CMK (cell line): ENCODE measurements at places on chromosomes 12 and 14.

DNA sequence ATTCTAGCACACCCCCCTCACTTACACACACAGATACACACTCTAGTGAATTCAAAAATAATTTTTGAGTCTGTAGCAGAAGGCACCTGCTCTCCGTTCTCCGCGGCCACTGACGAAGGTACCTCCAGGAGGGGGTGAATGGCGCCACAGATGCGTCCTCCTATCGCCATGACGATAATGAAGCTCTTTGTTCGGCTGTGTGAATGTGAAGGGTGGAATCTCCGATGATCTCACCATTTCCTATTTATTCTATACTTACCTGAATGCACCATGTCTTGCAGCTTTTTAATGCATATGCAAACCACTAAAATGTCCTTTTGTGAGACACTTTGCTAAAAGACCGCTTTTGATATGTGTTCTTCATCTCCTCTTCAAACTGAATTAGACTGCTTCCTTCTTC is 162.7 kb downstream of the EGLN3 start:
- no peak for DNase-seq

DNA sequence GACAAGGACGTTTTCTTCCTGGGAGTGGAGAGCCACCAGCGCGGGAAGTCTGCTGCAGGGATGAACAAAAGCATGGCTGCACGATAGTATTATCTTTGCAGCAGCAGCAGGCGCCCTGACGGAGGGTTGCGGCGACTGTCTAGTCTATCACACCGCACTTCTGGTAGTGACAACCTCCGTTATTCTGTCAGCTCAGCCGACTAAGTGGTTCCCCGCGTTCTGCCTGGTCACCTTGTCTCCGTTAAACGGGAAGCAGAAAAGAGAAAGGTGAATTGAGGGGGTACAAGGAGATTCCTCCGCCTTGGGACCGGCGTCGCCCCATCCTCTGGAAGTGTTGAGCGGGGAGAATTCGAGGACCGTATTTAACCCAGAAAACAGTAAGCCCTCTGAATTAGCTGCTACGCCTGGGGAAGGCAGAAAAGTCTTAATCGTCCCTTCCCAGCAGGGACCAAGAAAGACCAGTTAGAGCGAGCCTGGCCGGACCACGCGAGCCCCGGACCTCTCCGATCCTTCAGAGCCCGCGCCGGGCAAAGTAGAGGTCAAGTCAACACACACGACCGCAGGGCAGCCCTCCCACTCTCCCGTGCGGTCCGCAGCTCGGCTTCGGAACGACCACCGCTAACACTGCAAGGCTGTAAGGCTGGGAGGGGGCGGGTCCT is 536 bp upstream of the DAAM1 start:
- DNase-seq, result peak; percentile 67

GRCh38 chr12:44314007-44314500 is 478.2 kb downstream of the TMEM117 start:
- DNase-seq, result no peak

DNA sequence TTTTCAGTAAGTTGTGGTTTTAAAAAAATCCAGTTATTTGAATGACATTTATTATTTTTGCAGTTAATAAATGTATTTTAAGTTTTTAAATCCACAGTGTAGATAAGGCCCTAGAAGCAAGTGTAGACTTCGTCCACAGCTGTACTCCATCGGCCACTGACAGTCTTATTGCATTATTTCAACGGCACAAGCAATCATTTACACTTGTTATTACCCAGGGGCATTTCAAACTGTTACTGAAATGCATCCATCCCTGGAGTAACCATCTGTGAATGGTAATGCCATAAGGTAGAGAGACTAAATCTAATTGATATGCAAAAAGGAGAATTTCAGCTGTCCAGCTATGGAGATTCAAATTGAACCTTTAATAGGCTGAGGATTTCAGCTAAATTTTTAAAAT is 48.4 kb downstream of the BICD1 start:
- DNase-seq, result no peak

DNA sequence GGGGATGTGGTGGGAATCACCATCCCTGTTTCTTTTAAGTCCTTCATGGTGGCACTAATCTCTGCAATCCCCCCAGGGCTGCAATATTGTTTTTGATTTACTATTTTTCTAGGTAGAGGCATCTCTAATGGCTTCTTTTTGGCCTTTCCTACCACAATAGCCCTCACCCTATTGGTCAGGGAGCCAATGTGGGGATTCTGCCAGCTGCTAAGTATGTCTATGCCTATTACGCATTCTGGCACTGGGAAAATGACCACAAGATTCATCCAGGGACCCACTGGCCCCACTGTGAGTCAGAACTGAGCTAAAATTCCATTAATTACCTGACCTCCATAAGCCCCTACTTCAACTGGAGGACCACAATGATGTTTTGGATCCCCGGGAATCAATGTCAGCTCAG is 15.9 kb upstream of the GLIPR1L2 start:
- DNase-seq, result no peak

GRCh38 chr12:83185241-83185640 is 498.5 kb downstream of the TMTC2 start:
- DNase-seq, result no peak

DNA sequence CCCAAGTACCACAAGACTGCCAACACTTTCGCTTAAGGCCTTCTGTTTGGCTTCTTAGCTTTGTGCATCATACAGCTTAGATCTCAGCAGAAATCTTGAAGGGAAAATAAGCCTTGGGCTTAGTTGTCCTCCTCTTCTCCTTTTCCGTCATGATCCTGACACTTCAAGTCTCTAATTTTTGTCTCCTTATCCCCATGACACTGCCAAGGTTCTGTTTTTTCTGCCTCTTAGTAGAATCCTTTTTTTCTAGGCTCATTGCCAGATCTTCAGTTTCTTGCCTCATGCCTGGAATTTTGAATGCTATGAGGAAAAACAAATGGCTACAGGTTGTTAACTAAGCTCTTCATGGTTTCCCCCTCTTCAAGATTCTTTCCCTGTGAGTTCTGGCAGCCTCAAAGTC is 450.4 kb downstream of the LRFN5 start:
- no peak for DNase-seq

GRCh38 chr12:8969861-8970411 is 19.4 kb upstream of the KLRG1 start:
- no peak for DNase-seq

- no peak for DNase-seq
Observed at GRCh38 chr12:7869137-7869536, 3.6 kb downstream of the SLC2A14 start.

- no peak for DNase-seq
Observed at GRCh38 chr12:92496790-92497189, 206.0 kb upstream of the PLEKHG7 start.

GRCh38 chr14:95289323-95290010 is 30.2 kb downstream of the CLMN start:
- no peak for DNase-seq

- no peak for DNase-seq
Observed at GRCh38 chr14:61654026-61654425, 41.3 kb upstream of the HIF1A start.

- DNase-seq, result no peak
Observed at GRCh38 chr14:90017371-90017770, 44.4 kb upstream of the KCNK13 start.

DNA sequence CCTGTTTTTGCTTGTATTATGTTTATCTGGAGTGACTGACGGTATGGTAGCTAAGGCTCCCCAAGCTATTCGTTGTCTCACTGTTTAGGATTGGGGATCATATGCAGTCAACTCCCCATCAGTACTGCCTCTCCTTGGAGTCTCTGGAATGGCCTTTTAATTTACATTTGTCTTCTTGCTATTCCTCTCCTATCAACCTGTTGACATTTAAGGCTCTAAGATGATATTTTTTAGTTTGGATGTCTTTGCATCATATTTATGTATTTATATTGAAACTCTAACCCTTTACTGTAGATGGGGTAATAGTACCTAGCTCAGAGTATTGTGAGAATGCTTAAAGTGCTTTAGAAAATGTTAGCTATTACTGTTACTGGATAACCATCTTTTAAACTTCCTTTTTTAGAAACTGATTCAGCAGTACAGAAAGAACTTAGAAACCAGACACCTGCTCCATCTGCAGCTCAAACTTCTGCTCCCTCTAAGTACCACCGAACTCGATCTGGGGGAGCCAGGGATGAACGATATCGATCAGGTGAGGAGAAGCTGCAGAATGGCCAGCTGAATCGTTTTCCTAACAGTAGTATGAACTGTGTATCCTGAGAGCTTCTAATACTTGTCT is 123.5 kb upstream of the ATF1 start:
- no peak for DNase-seq

DNA sequence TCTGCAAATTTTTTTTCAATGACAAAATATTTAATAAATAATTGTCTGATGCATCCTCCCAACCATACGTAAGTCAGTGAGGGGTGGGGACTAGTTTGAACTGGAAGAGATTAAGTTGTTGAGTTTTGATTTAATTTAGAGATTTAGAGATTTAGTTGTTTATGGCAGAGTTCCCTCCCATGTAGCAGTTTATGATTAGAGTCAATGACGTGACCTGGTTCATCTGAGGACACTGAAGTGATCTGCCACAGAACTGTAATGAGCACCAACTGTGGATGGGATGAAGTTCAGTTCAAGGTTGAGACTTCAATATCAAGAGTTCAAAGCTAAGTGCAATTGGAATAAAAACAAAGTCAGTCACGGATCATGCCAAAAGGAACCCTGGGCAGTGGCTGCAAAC is 609.3 kb downstream of the NOVA1 start:
- no peak for DNase-seq

DNA sequence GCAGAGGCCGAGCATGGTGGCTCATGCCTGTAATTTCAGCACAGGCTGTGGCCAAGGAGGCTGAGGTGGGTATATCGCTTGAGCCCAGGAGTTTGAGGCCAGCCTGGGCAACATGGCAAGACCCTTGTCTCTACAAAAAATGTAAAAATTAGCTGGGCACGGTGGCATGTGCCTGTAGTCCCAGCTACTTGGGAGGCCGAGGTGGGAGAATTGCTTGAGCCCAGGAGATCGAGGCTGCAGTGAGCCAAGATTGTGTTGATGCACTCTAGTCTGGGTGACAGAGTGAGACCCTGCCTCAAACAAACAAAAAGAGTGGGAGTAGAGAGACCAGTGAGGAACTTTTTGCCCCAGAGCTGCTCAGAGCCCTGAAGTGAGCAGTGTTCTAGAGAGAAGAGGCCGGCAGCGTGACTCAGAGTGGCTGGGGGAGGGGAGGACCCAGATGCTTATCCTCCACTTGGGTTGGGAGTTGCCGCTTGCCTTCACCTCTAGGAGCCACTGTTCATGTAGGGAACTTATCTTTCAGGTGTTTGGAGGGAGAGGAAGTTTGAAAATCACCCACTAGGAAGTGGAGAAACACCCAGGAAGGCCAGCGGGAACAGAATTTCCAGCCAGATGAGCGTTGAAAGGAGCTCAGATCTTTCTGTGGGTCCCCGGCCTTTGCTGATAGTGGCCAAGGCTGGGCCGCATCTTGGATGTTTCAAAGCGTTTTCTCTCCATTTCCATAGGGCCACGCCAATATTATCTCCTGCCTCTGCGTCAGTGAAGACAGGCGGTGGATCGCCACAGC is 15.3 kb downstream of the CFAP251 start:
- DNase-seq, result no peak

GRCh38 chr12:4960030-4960429 is 50.3 kb downstream of the KCNA1 start:
- DNase-seq, result no peak

DNA sequence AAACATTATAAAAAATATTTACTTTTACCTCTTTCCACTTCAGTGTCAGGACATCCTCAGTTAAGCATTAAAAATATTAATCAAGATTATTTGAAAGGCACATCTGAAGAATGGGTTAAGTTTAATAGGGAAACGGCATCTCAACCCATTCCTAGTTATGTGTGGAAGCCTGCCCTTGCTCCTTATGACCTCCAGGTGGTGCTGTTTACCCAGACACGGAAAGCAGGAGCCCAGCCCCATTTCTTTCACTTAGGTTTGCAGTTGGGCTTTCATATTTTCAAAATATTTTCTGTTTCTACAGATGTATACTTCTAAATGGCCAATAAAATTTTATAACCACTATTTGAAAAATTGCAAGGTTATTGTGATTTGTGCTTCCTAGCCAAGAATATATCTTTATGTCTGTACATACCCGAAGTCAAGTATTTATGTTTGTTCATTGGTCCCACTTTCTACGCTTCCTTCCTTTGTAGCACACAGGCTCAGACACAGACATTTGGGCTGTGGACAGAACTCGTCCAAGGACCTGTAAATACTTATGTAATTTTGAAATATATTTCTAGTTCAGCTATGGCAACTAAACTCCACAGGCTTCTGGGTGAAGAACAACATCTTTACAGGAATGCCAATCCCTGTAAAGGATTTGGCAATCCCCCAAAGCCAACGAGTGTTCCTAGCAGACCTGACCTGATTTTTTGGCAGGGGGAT is 247.1 kb downstream of the AKAP6 start:
- peak; percentile 18 for DNase-seq

GRCh38 chr12:40292788-40293429 is 68.1 kb downstream of the LRRK2 start:
- DNase-seq, result no peak

DNA sequence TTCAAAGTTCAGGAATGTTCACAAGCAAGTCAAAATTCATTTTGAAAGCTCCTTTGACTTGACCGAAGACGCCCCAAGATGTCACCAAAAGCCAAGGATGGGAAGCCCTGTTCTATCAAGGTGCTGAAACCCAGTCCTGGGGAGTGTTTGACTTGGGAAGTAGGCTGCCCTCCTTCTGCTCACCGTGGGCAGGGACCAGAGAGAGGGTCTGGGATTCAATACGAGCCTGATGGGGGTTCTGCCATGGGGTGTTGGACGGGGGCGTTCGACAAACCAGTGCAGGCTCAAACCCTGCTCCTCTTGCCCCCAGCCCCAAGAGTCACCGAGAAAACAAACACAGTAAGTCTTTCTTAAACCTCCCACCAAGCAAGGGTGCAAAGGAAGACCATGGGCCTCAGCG is 150.1 kb upstream of the DIO3 start:
- DNase-seq, result no peak
